Psoas muscle (tissue), 8 donors: ENCODE measurements at places on chromosomes 3 and 15. TPM values are rescaled to one million over a fixed set of nuclear protein-coding genes. Genes with fewer than 3 reads are reported as not detected.

Gene UBE2E1
- total RNA-seq: 94.3 TPM

Gene SLC33A1
- total RNA-seq: 7.9 TPM

GRCh38 chr3:11422291-11422690, 150.1 kb downstream of the ATG7 start:
- no peak for DNase-seq

DNA sequence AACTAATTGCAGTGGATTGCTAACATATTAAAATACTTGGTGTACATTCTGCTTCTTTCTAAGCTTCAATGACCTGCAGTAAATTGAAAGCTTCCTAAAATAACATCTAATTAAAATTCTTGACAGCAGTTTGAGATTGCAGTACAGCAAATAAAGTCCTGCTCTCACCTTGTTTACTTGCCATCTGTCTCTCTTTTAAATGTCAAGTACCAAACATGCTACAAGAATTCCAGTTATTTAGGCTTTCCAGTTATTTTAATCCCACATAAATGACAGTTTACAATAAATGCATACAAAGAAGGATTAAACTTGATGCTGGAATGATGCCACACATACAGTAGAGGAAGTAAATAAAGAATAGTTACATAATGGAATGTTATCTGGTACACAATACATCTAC, 33.2 kb downstream of the CBLB start:
- no peak for DNase-seq

DNA sequence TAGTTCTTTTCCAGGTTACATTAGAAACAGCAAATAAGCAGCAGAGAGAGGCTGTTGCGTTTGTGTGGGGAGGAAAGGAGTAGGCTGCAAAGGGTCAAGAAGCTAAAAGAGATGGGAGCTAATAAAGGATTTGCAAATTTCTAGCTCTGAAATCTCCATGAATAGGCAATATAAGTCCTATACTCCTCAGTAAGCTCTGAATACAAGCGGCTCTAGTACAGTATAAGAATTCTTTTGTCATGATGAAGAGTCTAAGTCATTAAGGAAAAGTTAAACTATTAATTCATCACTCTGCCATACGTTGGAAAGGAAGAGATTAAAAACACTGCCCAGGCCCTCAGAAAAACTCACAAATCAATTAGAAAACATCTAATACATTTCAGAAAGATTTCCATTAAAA, 59.3 kb downstream of the CEP152 start:
- no peak for DNase-seq

Gene SNX22
- total RNA-seq: 0.17 TPM
